ENCODE measurements at places on chromosomes 11 and 22. TPM values are rescaled to one million over a fixed set of nuclear protein-coding genes. Genes with fewer than 3 reads are reported as not detected.
A peak's percentile ranks its signal among the peaks of the same experiment; 100 is the strongest.

The PKNOX2 gene
- polyA plus RNA-seq, result 14.9 TPM

DNA sequence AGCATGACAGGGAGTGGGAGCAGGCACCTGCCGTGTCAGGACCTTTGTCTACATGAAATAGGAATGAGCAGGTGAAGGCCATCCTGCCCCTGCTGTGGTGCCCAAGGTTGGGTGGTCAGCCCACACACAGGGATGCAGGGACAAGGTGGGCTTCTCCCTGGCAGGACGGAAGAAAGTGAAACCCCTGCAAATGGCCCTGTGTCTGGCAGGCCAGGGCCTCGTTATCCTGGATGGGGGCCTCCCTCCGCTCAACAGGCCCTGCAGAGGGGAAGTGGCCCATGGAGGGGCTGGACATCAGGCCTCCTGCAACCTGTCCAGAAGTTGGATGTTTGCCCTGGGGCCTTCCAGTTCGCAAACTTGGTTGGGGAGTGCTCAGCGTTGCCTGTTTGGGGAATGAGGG, 14.9 kb downstream of the TOB2 start:
- DNase-seq, result no peak

GRCh38 chr11:95066716-95067038, at the start of gene SRSF8:
Gene SRSF8, plus strand, starts transcription at chr11:95066919. Its CDS starts 308 bp downstream, at chr11:95067227.
- no peak for DNase-seq

GRCh38 chr11:80054582-80055165, 613.8 kb upstream of the TENM4 start:
- no peak for DNase-seq

DNA sequence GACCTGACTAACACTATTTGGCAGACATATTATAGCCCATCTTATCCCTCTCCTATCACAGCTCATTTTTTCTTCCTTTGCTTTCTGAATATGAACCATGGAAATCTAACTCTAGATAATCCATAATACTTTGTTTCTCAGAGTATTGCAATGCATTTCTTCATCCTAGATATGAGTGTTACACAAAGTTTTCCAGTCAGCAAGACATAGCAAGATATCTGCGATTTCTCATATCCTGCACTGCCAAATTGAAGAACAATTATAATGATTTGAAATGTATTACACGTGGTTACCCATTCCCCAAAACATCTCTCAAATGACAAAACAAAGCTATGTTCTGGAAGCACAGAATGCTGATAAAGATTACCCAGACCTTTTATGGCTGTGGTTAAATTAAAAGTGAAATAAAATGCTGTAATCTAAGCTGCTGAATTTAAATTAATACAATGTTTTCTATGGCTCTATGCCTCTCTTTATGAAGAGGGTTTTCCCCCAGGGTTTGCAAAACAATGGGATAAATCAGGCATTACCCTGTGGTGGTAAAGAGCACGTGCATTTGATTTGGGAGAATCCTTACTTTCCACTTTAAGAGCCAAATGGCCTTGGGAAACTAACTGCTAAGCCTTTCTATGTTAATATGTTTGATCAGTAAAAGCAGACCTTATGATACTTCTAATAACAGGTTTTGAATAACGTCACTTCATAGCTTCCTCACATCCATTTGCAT, 1291.0 kb upstream of the CNTN5 start:
- no peak for DNase-seq

- no peak for DNase-seq
Observed at GRCh38 chr11:124759266-124760204, 2.6 kb downstream of the ESAM start.

DNA sequence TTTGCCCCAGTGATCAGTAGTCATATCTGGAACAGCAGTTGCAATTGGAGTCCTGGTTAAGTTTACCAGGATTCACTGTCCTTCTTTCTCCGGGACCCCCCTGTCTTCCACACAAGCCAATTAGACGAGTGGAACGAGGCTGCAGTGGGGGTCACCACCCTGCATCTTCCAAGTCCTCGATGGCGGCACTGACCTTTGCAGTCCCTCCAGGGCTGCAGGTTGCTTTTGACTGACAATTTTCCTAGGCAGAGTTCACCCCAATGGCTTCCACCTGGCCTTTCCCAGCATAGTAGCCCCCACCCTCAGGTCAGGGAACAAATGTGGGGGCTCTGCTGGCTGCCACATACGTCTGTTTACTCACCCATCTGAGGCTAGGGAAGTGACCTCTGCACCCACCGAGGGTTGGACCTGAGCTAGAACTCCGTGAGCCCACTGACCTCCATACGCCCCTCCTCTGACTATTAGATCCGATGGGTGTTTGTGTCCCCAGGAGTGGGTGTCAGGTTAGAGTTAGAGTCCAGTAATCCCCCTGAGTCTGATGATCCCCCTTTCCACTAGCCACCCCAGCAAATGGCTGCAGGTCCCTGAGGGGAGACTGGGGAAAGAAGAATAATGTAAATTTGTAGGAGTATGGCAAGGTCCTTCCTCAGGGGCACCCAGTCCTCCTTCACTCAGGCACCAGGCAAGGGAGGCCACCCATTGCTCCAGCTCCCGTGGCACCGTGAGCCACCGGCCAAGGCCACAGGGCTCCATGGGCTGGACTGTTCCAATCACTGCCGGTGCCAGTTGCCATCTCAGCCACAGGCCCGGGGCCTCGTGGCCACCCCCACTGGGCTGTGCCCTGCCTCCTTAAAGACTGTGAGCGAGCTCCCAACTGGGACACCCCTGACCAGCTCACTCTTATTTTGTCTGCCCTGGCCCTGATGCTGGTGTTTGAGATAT, 5.5 kb downstream of the C11orf21 start:
- DNase-seq, result no peak

- peak; percentile 27 for DNase-seq
Observed at GRCh38 chr22:42581762-42582716, 28.3 kb downstream of the SERHL2 start.

GRCh38 chr22:31651664-31652063, 10.4 kb downstream of the PISD start:
- DNase-seq, result no peak

The CBX7 gene
- polyA plus RNA-seq, result 7.7 TPM

DNA sequence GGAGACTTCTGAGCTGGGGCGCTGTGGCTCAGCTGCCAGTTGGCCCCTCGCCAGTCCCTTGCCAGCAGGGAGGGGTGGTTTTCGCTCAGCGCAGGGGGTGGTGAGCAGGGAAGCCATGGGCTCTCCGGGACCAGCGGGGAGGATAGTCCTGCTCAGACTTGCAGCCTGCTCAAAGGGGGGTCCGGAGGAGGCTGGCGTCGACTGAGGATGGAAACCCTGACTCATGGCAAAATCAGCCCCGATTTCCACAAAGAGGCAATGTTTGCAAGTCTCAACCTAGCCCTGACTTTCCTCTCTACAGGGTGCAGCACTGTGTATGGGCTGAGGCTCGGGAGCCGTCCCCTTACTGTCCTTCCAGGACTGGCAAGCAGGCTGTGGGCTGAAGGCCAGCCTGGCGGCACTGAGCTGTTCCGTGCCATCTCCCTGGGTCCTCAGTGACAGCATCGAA, 35.1 kb downstream of the FBLN1 start:
- no peak for DNase-seq

DNA sequence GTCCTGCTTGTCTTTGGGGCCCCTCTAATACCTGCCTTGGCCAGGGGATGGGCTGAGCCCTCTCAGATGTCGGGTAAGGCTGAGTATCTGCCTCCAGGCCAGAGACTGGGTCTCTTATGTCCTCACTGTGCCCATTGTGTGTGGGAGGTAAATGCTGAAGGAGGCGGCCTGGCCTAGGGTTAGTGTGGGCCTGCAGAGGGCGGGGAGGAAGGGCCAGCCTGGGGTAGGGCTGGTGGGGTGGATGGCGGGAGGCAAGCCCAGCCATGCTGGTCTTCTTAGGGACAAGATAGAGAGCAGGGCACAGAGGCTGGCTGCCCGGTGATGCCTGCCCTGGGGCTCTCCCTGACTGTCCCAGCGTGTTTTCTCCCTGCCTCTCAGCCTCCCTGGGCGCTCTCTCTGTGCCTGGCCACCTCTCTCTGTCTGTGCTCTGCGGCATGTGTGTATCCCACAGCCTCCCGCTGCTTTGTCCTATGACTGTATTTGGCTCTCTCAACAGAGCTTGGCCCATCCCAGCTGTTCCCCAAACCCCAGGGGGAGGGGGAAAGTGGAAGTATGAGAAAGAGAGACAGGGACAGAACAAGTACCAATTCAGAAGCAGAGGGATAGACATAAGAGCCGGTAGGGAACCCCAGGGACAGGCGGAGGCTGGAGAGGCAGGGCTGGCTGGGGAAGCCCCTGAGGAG, 57.0 kb downstream of the PDE2A start:
- DNase-seq, result no peak

GRCh38 chr11:28860893-28861292, 752.7 kb downstream of the METTL15 start:
- DNase-seq, result no peak

The ZNRF3 gene
- polyA plus RNA-seq, result 26.9 TPM

Data from right renal cortex interstitium (tissue), 3 donors.